ENCODE measurements at places on chromosomes 7 and 10. TPM values are rescaled to one million over a fixed set of nuclear protein-coding genes. Genes with fewer than 3 reads are reported as not detected.

The TMEM236 gene
- total RNA-seq, result not detected

The KLHDC10 gene
- 16.7 TPM for total RNA-seq

The PRPS1L1 gene
- total RNA-seq, result not detected

GRCh38 chr10:122338609-122339441, 35.7 kb upstream of the PLEKHA1 start:
- no peaks in the 10 kb centered on the region for H3K36me3 ChIP-seq
- no peaks in the 10 kb centered on the region for H3K27me3 ChIP-seq
- peaks cover 6% of the 10 kb centered on the region for H3K4me1 ChIP-seq
- no peak for DNase-seq

GRCh38 chr10:110834629-110835301, 37.0 kb upstream of the PDCD4 start:
- H3K36me3 ChIP-seq, result no peaks in the 10 kb centered on the region
- no peaks in the 10 kb centered on the region for H3K27me3 ChIP-seq
- no peak overlapping the region for H3K4me3 ChIP-seq
- H3K4me1 ChIP-seq, result no peaks in the 10 kb centered on the region
- no peak overlapping the region for H3K27ac ChIP-seq

DNA sequence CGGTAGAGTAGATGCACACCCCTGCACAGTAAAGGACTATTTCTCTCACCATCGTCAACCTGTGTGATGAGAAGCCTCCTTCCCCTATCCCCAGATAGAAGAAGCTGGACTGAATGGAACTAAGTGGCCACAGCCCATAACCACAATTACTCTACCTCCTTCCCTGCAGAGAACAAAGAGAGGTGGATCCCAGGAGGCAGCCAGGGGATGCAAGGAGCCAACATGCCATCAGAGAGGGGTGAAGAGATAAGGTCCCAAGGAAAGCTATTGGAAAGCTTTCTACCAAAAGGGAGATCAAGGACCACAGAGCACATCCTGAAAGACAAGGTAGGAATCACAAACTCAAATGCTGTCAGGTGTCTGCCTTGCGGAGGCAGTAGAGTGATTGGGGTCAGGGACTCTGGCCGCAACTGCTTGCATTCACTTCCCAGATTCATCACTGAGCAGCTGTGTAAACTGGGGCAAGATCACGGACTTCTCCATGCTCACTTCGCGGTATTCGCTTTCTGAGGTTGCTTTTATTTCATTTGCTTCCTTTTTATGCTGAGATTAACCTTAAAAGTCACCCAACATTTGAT, 81.6 kb upstream of the MYO3A start:
- H3K27me3 ChIP-seq, result no peaks in the 10 kb centered on the region
- no peak overlapping the region for H3K27ac ChIP-seq
- H3K4me1 ChIP-seq, result peaks cover 8% of the 10 kb centered on the region
- H3K4me3 ChIP-seq, result no peak overlapping the region
- H3K36me3 ChIP-seq, result no peaks in the 10 kb centered on the region

GRCh38 chr10:48700071-48700470, 15.4 kb downstream of the WDFY4 start:
- no peaks in the 10 kb centered on the region for H3K27me3 ChIP-seq
- DNase-seq, result no peak
- no peaks in the 10 kb centered on the region for H3K4me1 ChIP-seq
- no peak overlapping the region for H3K27ac ChIP-seq
- no peaks in the 10 kb centered on the region for H3K36me3 ChIP-seq
- H3K4me3 ChIP-seq, result no peak overlapping the region

DNA sequence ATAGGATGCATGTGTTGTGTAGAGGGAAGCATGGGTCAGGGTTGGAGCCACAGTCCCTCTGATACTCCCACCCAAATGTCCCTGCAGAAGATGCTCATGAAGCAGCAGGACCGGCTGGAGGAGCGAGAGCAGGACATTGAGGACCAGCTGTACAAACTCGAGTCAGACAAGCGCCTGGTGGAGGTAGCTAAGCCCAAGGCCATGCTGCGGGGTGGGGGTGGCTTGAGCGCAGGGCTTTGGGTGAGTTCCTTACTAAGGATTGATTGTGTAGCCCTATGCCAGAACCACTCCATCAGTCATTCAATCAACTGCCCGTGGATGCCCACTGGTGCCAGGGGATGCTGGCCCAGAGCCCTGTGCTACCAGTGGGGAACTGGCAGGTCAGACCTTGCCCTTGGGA, 10.3 kb downstream of the TRIM8 start:
- no peak overlapping the region for H3K4me3 ChIP-seq
- peaks cover 1% of the 10 kb centered on the region for H3K4me1 ChIP-seq
- DNase-seq, result no peak
- H3K27me3 ChIP-seq, result no peaks in the 10 kb centered on the region
- H3K36me3 ChIP-seq, result peaks cover 49% of the 10 kb centered on the region

DNA sequence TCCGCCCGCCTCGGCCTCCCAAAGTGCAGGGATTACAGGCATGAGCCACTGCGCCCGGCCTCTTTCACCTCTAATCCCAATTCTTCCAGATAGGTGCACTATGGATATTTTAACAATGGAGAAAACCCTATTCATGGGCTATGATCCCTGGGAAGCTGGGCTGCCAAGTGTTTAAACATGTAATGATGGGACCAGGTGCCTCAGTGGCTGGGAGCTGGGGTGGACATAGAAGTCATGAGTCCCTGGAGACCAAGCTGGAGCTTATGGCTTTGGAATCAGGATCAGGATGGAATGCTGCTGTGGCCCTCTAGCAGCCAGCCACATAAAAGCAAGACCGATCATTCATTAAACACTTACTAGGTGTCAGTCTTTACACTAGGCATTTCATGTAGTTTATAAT, 41.8 kb upstream of the IGFBP3 start:
- H3K27ac ChIP-seq, result no peak overlapping the region
- H3K4me1 ChIP-seq, result no peaks in the 10 kb centered on the region
- H3K4me3 ChIP-seq, result no peak overlapping the region
- no peaks in the 10 kb centered on the region for H3K36me3 ChIP-seq

DNA sequence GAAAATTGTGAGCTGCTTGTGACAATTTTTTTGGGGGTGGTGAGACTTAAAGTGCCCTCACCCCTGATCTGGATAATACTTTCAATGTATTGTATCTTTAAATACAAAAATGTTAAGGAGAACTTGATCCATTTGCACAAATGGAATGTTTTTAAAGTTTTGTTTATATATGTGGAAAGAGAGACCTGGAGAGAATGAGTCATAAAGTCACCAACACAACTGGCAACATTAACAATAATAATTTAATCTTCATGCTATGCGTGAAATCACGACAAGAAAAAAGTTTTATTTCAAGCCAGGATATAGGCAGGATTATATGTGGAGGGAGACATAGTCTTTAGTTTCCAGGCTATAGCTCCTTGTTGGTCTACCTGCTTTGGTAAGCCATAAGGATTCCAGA, 537.5 kb downstream of the GPAM start:
- DNase-seq, result no peak
- H3K27me3 ChIP-seq, result no peaks in the 10 kb centered on the region
- no peak overlapping the region for H3K27ac ChIP-seq
- no peaks in the 10 kb centered on the region for H3K4me1 ChIP-seq

DNA sequence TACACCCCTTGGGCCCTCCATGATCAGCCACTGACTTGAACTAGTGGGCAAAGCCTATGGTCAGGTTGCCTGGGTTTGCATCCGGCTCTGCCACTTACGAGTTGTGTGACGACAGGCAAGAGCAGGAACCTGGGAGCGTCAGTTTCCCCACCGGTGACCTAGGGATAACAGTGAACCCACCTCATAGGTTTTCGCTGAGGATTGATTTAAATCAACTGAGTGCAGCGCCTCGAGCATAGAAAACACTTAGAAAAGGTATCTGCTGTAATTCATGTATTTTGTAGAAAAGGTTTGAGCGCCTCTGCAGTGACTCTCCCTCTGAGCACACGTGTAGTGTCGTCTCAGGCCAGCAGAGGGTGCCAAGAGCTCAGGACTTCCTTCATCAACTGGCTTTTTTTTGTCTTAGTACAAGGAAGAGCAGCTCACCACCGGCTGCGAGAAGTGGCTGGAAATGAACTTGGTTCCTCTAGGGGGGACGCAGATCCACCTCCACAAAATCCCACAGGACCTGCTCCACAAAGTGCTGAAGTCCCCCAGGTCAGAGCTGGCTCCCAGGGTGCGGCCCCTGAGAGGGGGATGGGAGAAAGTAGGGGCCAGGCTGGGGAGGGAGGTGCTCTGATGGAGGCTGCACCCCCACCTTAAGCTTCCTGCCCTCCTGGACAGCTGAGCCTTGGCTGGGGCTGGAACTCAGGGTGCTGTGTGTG, 27.7 kb downstream of the BTBD16 start:
- peak; percentile 76 for DNase-seq
- H3K36me3 ChIP-seq, result no peaks in the 10 kb centered on the region
- no peaks in the 10 kb centered on the region for H3K4me1 ChIP-seq
- no peaks in the 10 kb centered on the region for H3K27me3 ChIP-seq
- H3K27ac ChIP-seq, result no peak overlapping the region

DNA sequence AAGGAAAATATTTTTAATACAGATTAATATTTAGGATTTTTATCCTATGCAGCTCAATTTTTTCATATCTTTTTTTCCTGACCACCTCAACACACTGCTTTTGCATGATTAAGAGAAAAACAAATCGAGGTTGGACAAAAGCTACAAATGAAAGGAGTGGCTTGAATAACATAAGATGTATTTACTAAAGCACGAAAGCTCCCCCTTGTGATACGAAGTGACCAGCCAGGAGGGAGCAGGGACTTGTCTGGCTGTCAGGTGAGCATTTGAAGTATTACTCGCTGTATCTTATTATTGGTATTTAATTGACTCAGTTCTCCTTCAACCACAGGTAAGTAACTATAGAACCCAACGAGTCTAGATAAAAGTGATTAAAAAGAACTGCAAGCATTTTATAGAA, 265.2 kb upstream of the PHF14 start:
- no peak overlapping the region for H3K27ac ChIP-seq
- no peak overlapping the region for H3K4me3 ChIP-seq
- H3K36me3 ChIP-seq, result no peaks in the 10 kb centered on the region
- DNase-seq, result peak; percentile 52
- H3K4me1 ChIP-seq, result no peaks in the 10 kb centered on the region

DNA sequence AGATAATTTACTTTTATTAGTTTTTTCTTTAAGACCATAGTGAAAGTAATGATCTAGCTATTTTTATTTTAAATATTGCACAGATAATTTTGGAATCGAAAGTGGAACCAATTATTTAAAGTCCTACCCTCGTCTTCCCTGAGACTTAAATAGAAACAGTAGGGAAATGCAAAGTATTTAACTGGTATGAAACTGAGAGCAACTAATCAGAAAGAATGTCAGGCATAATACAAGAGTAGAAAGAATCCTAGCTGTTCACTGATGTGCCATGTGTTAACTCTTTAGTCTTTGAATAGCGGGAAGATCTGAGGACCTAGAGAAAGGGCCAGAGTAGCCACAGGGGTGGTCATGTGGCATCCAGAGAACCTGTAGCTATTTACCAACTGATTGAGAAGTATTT, 630.0 kb downstream of the NRG3 start:
- H3K4me3 ChIP-seq, result no peak overlapping the region
- DNase-seq, result no peak
- H3K27ac ChIP-seq, result no peak overlapping the region
- no peaks in the 10 kb centered on the region for H3K27me3 ChIP-seq
- no peaks in the 10 kb centered on the region for H3K4me1 ChIP-seq

The GARIN1A gene
- 0.50 TPM for total RNA-seq

All from H9 (cell line).